Bone marrow (tissue), 2 donors: ENCODE measurements at places on chromosomes 12 and 14.

GRCh38 chr12:107207931-107208525 lies 114.7 kb upstream of the CRY1 start:
- no peak for DNase-seq

DNA sequence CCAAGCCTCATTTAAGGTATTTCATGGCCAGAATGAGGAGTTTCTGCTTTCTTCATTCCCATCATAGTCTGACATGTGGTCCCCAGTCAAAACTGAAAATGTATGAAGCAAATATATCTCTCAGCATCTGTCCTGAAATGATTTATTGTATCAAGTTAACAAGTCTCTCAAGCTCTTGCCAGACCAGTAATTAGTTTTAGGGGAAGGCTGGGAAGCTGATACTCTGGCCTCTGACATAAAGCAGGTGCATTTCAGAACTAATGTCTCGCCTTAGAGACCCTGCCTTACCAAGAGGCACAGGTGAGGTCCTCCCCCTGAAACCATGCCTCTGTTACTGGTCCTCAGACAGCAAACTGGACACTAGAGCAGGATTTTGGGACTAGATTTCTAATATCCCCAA lies 266.5 kb downstream of the SLC15A4 start:
- DNase-seq = no peak

DNA sequence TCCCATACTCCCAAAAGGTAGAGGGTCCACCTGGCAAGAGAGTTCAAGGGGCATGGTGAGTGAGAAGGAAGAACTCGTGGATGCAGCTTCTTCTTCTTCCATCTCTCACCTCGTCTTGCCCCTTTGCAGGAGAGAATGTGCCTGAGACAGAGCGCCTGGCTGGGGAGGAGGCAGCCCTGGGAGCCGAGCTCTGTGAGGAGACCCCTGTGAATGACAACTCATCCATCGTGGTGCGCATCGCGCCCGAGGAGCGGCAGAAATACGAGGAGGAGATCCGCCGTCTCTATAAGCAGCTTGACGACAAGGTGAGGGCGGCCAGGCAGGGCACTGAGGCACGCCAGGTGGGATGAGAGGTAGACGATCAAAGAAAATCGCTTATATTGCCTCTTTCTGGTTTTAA lies 20.0 kb downstream of the KIF5A start:
- no peak for DNase-seq

DNA sequence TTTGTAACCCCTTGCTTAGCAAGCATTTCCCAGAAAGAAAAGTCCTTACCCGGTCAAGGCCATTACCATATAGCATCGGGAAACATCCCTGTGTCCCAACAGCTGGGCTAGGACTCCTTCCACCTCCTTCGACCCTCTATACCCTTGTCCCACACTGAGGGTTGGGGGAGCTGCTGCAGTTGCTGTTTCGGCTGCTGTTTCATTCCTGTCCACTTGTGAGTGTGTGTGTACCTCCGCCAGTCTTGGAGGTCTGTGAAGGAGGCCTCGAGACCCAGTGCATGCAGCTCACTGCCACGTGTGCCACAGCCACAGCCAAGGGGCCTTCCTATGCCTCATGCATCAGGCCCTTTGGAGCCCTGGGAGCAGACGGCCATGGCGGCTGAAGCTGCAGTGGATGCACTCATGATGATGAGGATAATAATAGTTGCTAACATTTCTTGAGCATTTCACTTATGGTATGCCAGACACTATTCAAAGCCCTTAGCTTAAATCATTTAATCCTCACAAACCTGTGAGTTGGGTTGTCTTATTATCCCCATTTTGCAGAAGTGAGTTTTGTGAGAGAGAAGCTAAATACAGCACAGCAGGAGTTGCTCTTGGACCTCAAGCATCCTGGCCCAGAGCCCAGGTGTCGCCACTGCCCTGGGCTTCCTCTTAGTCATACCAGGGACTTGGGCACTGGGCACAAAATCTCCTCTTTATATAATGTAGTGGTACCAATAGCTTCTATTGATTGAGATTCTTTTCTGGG lies 156.5 kb downstream of the PRKCH start:
- no peak for DNase-seq

DNA sequence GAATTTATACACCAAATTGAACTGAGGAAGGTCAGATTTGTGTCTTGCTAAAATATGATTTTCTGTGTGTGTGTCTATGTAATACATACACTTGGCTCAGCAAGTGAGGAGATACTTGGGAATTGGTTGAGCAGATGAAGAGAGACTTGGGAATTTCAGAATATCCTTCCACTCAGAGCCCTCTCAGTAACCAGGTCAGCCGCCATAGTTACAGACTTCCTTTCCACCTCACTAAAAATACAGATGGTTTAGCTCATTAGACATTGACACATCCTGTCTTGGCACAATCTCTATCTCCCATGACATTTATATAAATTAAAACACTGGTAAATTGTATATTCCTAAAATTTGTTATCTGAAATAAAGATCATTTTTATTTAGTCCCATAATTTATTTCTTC lies 15.9 kb downstream of the PIK3C2G start:
- DNase-seq = no peak
